ENCODE measurements at places on chromosomes 5 and 9.

- no peak for DNase-seq
Measured at GRCh38 chr5:173468821-173469251, 140.6 kb upstream of the STC2 start.

DNA sequence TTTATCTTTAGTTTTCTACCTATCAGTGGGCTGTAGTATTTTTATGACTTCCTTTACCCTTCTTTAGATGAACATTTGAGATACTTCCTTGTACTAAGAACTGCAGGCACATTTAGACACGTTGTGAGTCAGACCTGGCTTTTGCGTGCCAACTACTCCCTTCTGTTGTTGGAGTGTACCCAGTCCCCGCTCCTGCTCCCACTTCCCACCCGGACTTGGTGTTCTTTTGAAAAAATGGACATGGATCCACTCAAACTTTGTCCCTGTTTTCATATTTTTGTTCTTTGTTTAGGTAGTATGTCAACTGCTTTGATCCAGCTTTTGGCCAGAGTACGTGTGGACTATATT, 60.7 kb downstream of the PARP8 start:
- DNase-seq, result no peak

DNA sequence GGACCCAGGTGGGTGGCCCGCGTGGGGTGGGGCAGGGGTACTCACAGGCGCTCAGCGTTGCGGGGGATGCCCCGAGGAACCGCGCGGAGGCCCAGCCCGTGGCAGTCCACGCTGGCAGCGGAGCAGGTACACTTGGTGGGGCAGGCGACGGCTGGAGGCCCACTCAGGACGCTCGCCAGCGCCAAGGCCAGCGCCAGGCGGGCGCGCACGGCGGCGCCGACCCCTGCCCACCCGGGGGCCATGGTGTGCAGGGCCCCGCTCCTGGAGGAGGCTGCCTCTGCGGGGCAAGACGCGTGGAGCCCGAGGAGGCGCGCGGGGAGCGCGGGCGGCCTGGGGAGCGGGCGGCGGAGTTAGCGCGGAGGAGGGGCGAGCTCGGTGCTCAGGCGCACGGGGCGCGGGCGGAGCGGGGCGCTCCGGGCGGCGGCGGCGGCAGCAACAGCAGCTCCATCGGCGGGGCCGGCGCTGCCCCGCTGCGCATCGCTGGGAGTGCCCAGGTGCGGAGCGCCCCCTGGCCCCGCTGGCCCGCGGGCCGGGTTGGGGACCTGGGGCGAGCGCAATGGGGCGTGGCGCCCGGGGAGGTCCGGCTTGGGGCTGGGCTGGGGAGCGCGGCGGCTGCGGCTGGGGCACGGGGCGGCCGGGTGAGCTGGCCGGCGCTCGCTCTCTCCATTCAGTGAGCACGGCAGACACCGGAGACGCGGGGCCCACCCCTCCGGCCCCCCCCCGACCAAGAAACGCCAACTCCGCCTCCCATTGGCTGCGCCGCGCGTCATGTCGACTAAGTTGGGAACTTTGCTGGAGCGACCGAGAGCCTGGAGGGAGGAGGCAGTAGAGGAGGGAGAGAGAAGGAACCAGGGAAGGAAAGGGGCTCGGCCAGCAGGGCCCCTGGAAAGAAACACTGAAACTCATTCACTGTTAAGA, at the start of gene SLIT3:
TSS of gene SLIT3 (minus strand) at position 672 of the 918 bp plus-strand sequence. CDS start at position 242, 430 bp downstream.
- no peak for DNase-seq

- DNase-seq, result no peak
Measured at GRCh38 chr5:59673438-59674058, 220.0 kb downstream of the PDE4D start.

GRCh38 chr9:94916956-94917355, 190.5 kb downstream of the AOPEP start:
- DNase-seq, result no peak

- no peak for DNase-seq
Measured at GRCh38 chr5:110371011-110371724, 355.3 kb downstream of the TMEM232 start.

GRCh38 chr9:16281707-16282106, 588.8 kb downstream of the BNC2 start:
- DNase-seq, result no peak

DNA sequence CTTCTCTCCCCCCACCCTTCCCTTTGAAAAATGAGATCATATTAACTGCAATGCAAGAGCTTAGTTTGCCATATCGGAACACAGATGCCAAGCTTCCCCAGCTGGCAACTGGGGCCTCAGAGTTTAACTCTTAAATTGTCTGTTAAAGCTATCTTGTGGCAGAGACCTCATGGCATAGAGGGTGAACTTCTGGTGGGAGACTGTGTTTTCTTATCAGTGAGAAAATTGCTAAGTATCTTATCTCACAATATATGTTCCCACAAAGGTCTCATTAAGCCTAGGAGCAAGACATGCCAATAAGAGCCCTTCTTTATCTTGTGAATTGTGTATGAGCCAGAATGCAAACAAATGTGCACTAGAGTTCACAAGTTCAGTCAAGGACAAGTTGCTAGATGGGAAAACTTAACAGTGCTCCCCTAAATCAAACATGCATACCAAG, 12.3 kb downstream of the NFIB start:
- no peak for DNase-seq

DNA sequence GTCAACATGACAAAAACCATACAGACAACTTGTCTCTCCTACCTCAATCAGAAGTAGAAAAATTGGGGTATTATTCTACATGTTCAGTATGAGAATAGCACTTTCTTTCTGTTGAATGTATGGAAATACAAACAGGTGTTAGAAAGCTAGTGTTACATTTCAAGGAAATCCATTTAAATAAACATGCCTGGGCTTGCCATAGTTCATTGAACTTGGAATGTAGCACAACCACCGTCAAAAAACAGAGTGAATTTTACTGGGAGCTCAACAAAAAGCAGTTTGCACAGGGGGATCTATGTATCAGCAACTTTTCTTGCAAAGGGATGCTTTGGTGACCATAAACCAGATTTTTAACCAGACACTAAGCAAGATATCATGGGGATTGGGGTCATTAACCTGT, 307.9 kb upstream of the SMARCA2 start:
- no peak for DNase-seq

DNA sequence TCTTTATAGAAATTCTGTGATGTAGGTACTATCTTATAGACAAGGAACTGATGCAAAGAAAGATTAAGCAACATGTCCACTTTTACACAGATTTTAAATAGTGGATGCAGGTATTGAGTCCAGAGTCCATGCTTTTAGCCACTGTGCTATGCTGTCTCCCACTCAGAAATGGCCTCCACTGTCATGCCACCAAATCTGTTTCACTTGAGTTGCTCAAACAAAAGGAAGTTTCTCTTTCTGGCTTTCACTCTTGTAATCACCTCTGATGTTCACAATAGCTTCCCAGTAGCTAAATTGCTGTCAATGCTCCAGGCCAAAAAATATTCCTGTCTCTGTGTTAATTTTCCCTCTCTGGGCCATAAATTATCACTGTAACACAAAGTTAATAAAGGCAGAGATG, 77.0 kb upstream of the RASA1 start:
- DNase-seq, result no peak

- no peak for DNase-seq
Measured at GRCh38 chr5:73304381-73304780, 131.4 kb downstream of the TMEM174 start.

DNA sequence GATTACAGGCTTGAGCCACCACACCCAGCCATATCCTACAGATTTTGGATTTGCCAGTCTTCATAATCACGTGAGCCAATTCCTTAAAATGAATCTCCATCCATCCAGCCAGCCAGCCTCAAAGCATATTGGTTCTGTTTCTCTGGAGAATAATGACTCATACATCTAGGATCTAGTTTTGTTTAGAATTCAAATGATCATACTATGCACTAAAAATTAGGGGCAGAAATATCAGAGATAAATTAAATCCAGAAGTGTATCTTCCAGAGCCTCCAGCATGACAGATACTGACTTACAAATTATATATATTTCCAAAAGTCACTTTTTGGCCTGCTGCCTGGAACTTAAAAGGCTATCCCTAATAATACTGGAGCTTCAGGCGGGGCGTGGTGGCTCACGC, 119.1 kb upstream of the NR5A1 start:
- DNase-seq, result no peak

- no peak for DNase-seq
Measured at GRCh38 chr9:37566716-37567115, 9.5 kb downstream of the FBXO10 start.

DNA sequence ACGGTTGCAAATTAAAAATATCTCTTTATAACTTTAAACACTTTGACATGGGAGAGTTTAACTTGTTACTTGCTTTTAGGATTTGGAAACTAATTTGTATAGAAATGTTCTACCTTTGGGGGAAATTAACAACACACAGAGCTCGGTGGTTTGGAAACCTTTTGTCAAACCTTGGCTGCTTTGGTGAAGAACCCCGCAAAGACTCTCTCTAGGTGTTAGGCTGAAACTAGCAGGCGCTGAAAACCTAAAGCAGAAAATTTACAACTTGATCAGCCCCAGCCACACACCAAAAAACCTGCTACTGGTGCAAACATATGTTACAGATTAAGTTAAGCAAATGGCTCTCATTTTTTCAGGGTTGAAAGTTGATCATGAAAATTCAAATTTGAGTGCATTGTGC, 25.8 kb downstream of the NR2F1 start:
- DNase-seq, result no peak

- no peak for DNase-seq
Measured at GRCh38 chr5:124207118-124207517, 539.3 kb downstream of the ZNF608 start.

DNA sequence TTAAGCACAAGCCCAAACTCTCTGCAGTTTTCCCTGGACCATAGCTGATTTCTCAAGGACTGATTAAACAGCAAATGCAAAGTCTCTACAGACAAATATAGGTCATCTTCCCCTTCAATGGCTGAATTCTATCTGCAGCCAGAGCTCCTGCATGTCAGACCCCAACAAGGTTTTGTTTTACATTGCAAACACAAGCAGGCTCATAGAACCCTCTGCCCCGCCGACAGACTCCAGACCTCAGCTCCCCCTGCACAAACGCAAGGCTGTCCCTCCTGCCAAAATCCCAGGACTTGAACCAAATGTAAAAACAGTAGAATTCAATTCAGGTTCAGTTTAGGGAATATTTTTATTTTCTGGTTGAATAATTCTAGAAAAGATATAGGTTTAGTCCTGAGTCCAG, 526.7 kb upstream of the TRPC7 start:
- no peak for DNase-seq

GRCh38 chr5:159424123-159424522, 93.8 kb upstream of the IL12B start:
- no peak for DNase-seq

DNA sequence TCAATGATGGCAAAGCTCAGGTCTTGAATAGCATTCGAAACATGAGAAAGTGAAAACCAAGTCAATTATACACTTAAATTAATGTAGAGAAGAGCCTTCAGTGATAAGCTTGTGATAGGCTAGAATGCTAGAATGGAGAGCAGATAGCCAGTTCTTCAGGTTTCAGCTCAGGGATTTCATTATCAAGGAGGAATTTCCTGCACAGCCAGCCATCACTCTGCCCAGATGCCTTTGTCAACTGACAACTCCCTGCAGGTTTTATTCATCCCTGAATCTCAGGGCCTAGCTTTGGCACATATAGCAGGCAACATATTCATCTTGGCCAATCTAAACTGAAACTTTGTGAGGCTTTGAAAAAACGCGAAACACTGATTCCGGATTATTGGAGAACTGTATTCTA, 199.3 kb upstream of the CDH6 start:
- no peak for DNase-seq

DNA sequence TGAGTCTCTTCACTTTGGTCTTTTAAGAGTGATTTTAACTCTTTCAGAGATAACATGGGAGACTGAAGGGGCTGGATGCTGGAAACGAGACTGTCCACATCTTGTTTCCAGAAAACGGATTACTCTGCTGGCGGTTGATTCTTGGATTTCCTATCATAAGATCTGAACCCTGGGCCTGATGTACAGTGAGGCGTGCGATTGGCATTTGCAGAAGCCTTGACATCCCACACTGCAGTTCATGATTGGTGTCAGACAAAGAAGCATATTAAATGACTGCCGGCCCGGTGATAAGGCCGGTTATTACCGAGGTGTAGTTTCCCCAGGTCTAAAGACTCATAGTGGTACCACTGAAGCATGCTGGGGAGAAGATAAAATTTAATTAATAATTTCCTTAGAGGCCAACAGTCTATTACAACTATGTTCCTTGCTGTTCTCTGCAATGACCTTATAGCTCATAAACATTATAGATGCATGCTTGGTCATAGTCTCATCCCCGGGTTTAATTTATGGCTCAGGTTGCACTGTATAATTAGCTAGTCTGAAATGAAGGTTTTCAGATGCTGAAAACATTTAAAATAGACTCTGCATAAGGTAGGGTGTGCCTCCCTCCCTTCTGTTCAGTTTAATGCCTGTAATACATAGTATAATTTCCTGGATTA, 99.2 kb downstream of the PPP2R2B start:
- DNase-seq, result no peak

DNA sequence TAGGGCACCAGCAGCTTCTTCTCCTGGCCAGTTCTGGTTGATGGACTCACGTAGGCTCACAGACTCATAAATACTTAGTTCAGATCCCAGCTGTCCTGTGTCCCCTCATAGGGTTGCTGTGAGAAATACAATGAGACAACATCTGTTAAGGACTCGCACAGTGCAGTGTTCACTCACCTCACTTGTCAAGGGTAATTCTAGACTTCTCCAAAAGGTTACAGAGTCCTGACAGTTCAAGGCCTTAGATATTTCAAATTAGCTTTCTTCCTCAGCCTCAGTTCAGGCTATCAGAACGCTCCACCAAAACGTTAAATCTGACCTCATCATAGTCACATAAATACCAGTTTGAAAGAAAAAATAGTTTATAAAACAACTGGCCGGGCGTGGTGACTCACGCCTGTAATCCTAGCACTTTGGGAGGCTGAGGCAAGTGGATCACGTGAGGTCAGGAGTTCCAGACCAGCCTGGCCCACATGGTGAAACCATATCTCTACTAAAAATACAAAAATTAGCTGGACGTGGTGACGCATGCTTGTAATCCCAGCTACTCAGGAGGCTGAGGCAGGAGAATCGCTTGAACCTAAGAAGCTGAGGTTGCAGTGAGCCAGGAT, 106.3 kb downstream of the UGCG start:
- DNase-seq, result no peak

DNA sequence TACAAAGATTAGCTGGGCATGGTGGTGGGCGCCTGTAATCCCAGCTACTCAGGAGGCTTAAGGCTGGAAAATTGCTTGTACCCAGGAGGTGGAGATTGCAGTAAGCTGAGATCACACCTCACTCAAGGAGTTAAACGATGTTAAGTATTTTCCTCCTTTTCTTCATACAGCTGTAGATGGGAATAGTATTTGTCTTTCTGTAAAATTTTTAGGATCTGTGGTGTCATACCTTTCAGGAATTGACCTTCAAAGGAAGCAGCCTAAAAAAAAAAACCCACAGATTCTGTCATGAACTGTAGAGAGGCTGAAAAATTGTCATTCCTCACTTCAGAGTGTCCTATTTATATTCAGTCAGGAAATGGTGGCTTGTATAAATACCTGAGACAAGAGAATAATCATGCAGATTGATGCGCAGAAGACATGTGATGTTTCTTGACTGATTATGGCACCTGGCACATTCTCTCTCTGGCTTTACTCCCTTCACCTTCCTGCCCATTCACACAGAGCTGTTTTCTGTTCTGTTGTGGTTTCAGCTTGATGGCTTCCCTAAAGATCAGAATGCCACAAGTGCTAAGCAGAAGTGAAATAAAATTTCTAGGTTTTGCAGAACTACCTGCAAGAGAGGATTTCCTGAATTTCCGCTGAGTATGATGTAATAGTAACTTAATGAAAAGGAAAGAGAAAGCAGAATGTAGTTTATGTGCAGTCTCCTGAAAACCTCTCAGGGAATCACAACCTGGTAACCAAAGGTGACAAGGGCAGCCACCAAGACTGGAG, 3.8 kb downstream of the IFNA1 start:
- no peak for DNase-seq

GRCh38 chr5:67494186-67494855, 297.7 kb upstream of the CD180 start:
- no peak for DNase-seq
